ENCODE measurements at places on chromosomes 2 and 18.

GRCh38 chr2:152523091-152523490 is 188.1 kb downstream of the FMNL2 start:
- DNase-seq, result no peak

GRCh38 chr2:177478029-177478428 is 85.5 kb downstream of the AGPS start:
- no peak for DNase-seq

DNA sequence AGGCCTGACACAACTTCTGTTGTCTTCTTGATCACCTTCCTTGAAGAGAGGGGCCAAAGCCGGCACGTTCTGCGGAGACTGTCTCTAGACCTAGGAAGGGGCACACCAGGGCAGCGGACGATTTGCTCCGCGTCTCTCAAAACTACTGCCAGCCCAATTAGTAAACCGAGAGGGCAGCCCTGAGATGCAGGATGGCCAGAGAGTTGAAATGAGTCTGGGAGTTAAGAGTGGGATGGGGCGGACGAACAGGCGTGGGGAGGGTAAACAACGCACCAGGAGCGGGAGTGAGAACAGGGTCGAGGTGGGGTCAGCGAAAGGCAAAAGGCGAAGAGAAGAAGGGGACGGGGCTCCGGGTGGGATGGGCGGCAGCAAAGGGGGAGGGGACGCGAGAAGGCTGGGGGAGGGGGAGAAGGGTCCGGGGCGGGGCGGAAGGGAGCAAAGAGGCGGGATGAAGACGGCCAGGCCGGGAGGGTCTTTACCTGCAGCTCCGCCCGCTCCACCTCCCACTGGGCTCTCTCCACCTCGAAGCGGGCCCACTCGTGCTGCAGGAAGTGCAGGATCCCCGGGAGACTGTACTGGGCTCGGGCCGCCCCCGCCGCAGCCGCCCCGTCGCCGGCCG is 476 bp downstream of the STRN start:
- peak; percentile 36 for DNase-seq

DNA sequence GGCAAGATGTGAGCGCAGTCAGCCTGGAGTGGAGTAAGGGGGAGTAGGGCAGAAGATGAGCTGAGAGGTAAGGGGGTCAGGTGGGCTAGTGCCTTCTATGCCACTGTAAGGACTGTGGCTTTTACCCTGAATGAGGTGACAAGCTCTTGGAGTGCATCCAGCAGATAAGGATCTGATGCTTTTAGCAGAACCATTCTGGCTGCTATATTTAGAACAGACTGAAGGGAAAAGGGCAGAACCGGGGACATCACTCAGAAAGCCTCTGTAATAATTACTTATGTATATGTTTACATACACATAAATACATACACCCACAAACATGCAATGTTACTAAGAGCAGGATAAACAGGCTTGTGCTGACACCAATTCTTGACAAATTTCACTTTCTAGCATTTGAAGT is 124.8 kb downstream of the DTNB start:
- DNase-seq, result no peak

- DNase-seq, result no peak
Measured at GRCh38 chr2:10598501-10598900, 91.3 kb downstream of the NOL10 start.

GRCh38 chr2:109124982-109125592 is 3.9 kb upstream of the SH3RF3 start:
- no peak for DNase-seq

DNA sequence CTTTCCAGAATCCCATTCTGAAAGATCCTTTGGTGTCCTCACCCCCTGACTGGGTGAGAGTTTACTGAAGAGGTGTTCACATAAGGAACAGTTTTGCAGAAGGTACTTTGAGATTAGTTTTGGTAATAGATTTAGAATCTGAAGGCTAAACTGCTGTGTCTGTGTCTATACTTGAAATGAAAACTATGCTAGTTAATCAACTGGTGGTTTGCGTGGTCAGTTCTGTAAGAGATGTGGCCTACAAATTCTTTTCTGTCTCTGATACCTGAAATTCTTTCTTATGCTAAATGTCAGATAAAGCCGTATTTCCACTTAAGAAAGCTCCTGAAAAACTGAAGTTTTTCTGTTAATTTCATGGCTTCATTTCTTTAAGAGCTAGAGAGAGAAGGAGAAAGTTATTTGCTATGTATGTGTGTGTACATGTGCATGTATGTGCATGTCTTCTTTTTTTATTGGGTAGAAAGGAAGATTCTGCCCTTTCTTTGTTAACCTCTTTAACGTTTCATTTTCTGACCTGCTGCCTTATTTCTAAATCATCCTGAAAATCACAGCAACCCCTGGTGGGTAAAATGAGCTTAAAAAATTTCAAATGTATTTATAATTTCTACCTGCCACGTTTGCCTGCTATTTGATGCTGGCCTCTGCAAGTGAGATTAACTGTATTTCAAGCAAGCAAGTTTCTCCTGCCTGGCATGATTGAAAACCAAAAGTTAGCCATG is 552.0 kb upstream of the NRP2 start:
- DNase-seq, result no peak

GRCh38 chr2:219309278-219309677 is at the start of gene PTPRN:
Gene PTPRN, minus strand, starts transcription at chr2:219309401. Its CDS starts 69 bp downstream, at chr2:219309332.
- no peak for DNase-seq

DNA sequence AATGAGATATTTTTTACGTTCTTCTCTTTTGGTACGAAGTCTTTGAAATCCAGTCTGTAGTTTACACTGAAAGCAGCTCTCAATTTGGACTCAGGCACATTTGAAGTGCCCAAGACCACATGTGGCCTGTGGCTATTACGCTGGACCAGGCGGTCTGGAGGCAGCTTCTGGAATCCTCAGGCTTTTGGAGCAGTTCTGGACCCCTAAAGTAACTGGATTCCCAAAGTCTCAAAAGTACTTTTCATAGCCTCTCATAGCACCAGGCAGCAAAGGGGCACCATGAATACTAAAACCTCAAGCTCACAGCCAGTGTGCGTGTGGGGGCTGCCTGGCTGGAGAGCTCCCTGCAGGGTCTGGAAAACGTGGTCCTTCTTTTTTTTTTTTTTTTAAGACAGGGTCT is 119.0 kb downstream of the SMAD7 start:
- DNase-seq, result no peak

GRCh38 chr2:24174851-24175277 is at the start of gene FAM228A:
Gene FAM228A, plus strand, starts transcription at chr2:24175053. Its CDS starts 428 bp downstream, at chr2:24175481.
- DNase-seq, result no peak
